ENCODE measurements at places on chromosomes 13 and 19. TPM values are rescaled to one million over a fixed set of nuclear protein-coding genes. Genes with fewer than 3 reads are reported as not detected.

DNA sequence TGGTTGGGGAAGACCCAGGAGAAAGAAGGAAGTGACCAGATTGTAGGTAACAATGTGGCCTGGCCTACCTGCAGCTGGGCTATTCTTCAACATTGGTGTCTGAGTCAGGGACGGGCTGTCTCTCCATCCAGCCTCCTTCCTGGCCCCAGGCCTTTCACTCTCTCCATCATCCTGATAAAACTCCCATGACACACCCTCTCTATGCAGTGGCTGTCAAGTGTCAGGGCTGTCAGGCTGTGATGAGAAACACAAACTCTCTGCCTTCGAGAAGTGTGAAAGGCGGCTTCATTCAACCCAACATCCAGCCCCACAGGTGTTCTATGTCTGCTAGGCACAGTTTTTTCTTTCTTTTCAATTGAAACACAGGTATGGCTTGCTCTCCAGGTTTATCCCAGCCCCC is 153.3 kb upstream of the VSTM2B start:
- DNase-seq = no peak

DNA sequence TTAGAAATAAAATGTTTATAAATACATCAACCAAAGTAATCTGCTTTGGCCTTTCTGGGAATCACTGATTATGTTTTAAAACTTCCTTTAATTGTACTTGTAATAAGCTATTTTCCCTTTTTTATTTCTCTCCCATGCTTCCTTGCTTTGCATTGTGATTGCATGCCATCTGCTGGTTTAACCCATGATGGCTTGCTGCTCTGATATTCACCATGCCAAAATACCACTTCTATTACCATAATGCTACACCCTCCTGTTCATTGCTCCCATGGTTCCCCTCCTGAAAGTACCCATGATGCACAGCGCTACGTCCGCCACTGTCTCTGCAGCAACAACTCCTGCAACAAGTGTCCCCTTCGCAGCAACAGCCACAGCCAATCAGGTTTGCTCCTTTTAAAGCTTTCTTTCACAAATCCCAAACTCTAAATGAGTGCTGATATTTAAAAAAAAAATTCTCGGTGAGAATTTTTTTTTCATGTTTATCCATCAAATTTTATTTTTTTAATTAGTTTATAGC is 67.7 kb upstream of the RAP2A start:
- DNase-seq = no peak

DNA sequence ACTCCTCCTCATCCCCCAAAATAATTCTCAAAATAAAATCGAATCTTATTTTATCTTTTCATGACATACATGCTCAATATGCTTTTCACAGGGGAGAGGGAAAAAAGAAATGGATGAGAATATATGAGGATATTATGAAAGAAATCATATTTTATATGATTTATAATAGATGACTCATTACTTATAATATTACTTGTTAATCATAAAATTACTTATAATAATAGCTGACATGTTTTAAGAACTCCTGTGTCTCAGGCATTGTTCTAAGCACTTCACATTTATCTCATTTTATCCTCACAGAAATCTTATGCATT is 3.0 kb upstream of the CEACAM3 start:
- DNase-seq = no peak

- DNase-seq = no peak
Observed at GRCh38 chr13:58594747-58595600, 963.4 kb downstream of the PCDH17 start.

GRCh38 chr19:52691737-52692136 is 43.1 kb downstream of the ZNF611 start:
- DNase-seq = no peak

GRCh38 chr19:21130097-21130775 is 11.6 kb upstream of the ZNF431 start:
- DNase-seq = peak; percentile 30

GRCh38 chr19:54256250-54257115 is 590 bp downstream of the LILRB5 start:
- DNase-seq = no peak

Gene EBI3
- total RNA-seq = 45.0 TPM

Gene ZSWIM9
- 8.0 TPM for total RNA-seq

Gene MEIS3
- not detected for total RNA-seq

GRCh38 chr13:75365724-75366173 is 116.2 kb downstream of the TBC1D4 start:
- DNase-seq = peak; percentile 81

Gene CLDN10
- not detected for total RNA-seq

Gene ZNF221
- total RNA-seq = 0.58 TPM

Gene OR2Z1
- total RNA-seq = not detected

DNA sequence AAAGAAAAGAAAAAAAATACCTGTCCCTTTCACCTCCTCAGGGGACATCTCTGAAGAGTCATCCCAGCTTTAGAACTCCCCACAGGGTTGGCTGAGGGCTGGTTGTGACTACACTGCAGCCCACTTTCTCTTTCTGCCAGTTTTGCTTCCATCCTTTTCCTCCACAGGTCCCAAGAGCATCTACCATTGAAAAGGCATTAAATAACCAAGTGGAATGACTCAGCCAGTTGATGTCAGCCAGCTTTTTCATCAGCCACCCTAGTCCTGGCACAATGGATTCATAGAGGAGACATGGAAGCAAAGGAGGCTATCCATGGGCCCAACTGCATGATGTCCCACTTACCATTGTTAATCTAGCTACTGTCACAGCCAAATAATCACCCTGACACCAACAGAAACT is 9.2 kb upstream of the RCBTB1 start:
- no peak for DNase-seq

- DNase-seq = peak; percentile 80
Observed at GRCh38 chr19:40223135-40223822, 3.2 kb downstream of the CCNP start.

DNA sequence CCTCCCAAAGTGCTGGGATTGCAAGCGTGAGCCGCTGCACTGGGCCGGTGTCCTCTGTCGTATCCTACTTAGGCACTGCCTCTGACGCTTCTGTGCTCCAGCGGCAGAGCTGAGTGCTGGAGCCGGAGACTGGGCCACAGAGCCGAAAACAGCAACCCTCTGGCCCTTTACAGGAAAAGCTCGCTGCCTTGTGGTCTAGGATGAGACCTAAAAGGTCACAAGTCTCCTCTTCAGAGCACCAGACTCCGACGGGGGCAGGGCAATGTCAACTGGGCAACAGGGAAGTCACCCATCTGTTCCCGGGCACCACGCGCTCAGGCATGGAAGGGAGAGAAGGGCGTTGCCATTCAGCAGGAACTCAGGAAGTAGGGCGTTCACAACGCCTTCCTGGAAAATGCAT is 91.7 kb downstream of the GADD45B start:
- DNase-seq = no peak

Gene FCGBP
- 4.7 TPM for total RNA-seq

Gene SYNGR4
- total RNA-seq = 0.33 TPM

GRCh38 chr19:3470500-3471128 is 9.7 kb downstream of the SMIM24 start:
- DNase-seq = no peak

DNA sequence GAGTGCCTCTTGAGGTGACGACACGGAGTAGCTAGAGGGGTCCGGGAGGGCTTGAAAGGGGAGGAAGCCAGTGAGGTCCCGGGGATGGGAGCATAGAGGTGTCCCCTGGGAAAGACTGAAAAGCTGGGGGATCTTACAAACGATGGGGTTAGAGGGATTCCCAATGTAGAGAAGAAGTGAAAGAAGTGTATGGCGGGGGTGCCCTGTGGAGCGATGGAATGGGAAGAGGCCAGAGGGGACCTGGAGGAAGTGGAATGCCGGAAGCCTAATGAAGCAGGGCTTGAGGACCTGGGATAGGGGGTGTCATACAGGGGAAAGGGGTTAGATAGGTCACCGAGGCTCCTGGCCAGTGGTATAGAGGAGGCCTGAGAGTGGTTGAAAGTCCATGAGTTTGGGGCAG is 580 bp downstream of the AP2A1 start:
- DNase-seq = no peak

DNA sequence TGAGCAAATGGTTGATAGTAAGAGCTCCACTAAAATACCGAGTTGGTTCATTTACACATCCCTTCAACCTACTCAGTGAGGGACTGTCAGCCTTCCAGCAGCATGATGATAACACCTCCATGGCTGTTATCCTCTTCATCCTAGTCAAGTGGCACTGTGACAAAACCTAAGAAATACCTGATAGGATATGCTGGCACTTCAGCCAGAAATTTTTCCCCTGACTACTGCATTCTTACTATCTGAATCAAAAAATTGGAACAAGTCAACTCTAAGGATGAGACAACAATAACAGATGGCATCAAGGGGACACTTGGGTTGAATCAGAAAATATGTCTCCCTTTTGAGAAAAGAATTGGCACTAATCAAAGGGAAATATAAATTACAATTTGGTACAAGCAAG is 193.9 kb downstream of the KCTD12 start:
- DNase-seq = no peak

- no peak for DNase-seq
Observed at GRCh38 chr13:36154567-36155291, 23.5 kb upstream of the DCLK1 start.

Gene GSX1
- not detected for total RNA-seq

Gene ACER1
- not detected for total RNA-seq

Gene ATP5F1D
- total RNA-seq = 254 TPM

DNA sequence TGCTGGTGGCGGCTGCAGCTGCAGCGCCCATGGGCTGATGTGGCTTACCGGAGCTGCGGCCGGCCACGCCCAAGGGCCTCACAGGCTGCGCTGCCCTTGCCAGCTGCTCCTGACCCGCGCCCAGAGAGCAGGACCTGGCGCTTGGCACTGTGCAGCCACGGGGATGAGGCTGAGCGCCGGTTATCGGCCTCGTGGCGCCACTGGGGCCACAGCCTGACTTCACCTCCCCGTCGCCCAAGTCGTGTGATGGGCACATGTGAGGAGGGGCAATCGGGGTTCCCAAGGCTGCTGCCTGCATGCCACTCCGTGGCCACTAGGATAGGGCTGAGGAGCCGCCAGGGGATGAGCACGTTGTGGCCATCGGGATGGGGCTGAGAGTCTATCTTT is 77.2 kb upstream of the PABPC3 start:
- no peak for DNase-seq

GRCh38 chr13:58313219-58313618 is 681.7 kb downstream of the PCDH17 start:
- DNase-seq = no peak

Gene KIR3DL1
- total RNA-seq = not detected

DNA sequence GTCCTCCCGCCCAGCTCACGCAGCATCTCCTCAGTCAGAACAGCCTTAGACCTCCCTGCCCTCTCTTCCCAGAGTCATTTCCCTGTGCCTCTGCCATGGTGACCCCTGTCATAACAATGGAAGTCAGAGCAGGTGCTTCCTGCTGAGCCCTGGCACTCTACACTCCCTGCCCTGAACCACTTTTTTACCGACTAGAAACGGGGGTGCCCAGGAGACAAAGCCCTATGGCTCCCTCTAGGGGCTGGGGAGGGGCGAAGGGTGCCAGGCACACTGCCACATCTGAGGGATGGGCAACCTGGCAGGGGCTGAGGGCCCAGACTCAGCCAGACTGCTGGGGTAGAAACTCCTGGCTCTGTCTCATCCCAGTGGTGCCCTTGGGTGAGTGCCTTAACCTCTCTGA is 16.4 kb downstream of the ZNF574 start:
- DNase-seq = peak; percentile 87

Gene OR4F17
- total RNA-seq = not detected

Gene ZNF418
- 1.5 TPM for total RNA-seq

DNA sequence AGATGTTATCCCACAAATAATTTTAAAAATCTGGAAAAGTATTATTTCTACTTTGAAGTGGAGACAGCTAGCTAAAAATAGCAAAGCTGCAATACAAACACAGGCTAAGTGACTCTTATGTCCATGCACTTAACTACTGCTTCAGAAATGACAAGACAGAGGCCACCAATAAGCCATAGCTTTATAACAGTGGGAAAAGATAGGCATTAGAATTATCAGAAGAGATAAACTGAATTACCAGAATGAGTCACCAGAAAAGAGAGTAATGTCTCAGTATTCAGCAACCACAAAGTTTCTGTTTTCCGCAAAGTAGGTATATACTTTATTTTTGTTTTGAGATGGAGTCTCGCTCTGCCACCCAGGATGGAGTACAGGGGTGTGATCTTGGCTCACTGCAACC is 17.1 kb downstream of the CLN5 start:
- DNase-seq = no peak

DNA sequence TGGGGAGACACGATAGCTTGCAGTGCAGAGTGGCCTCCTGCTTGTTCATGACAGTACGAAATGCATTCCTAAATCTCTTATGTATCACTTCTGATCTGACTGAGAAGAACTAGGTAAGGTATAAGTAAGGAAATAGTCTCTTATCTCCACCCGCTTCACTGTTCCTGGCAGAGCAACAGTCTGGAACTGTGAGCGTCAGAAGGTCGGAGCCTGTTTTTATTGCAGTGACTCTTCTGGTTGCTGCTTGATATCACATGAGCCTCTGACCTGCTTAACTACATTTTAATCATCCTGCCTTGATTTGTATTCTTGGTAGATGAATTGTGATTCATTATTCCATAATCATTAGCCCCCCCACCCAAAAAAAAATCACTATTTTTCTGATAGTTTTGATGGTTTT is 69.0 kb downstream of the COL4A2 start:
- no peak for DNase-seq

GRCh38 chr19:15323496-15324235 is 8.7 kb downstream of the BRD4 start:
- DNase-seq = no peak

Gene RFPL4A
- not detected for total RNA-seq

DNA sequence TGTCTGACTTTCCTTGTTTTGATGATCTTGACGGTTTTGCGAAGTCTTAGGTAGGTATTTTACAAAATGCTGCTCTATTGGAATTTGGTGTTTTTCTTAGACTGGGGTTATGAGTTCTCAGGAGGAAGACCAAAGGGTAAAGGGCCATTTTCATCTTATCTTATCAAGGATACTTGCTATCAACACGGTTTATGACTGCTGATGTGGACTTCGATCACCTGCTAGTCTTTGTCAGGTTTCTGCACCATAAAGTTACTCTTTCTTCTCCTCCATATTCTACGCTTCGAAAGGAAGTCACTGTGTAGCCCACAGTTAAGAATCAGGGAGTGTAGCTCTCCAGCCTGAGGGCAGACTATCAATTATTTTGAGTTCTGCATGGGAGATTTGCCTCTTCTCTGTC is 7.4 kb upstream of the CEBPG start:
- DNase-seq = no peak

DNA sequence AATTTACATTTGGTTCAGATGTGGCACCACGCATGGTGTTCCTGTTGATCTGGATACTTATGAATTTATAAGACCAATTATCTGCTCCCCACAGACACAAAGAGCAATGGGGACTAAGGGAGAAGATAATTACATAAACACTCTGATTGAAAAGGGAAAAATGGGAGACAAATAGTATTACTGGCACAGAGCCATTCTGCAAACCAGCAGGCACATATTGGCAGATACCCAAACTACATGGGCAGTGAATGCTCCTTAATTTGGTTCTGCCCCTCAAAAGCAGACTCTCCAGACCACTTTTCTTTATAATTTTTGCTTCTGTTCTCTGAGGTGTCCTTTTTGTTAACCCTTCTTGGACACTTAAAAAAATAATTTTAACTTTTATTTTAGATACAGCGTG is 1674.2 kb downstream of the PCDH9 start:
- DNase-seq = no peak

Measured in activated CD4-positive, alpha-beta T cell treated with anti-CD3 and anti-CD28 coated beads, Interleukin-2, amount 10 ng/mL, durations not matched to agents 24 days and 14 days (primary cell).